ENCODE measurements at places on chromosomes 5 and 9. TPM values are rescaled to one million over a fixed set of nuclear protein-coding genes. Genes with fewer than 3 reads are reported as not detected.

PCDHGA7 gene
- total RNA-seq = 7.3 TPM

PCDHGA10 gene
- 4.1 TPM for total RNA-seq

DNA sequence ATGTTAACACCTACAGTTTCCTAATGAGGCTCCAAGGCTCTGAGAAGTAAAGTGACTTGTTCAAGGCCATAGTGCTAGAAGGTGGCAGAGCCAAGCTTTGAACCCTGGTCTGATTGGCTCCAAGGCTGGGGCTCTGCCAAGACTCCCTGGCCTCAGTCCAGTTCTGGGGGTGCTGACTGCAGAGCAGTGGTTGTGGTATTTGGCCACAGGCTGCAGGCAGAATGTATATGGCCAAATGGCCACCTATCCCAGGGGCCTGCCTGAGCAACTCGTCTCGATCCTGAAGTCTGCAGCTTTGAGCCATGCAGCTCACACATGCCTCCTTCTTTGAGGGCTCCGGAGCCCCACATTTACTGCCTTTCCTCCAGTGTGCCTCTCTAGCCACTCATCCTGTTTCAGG, 9.7 kb upstream of the NEK6 start:
- no peak for ATAC-seq

GRCh38 chr9:4750023-4750673, 9.1 kb upstream of the AK3 start:
- ATAC-seq = no peak

RAB3C gene
- total RNA-seq = 0.16 TPM

- no peak for ATAC-seq
These were observed 9.2 kb upstream of the TEX53 start for GRCh38 chr9:114666851-114667250.

DNAH5 gene
- total RNA-seq = 0.94 TPM

- ATAC-seq = no peak
These were observed 105.2 kb upstream of the ITGA1 start for GRCh38 chr5:52682492-52682891.

FBLL1 gene
- 0.52 TPM for total RNA-seq

MYMK gene
- total RNA-seq = not detected

TMEM174 gene
- not detected for total RNA-seq

CCDC192 gene
- 0.94 TPM for total RNA-seq

GRCh38 chr5:139186261-139186660, 11.9 kb downstream of the SIL1 start:
- ATAC-seq = no peak

TXNDC8 gene
- total RNA-seq = not detected

GRCh38 chr5:134772461-134773125, 14.0 kb downstream of the DDX46 start:
- no peak for ATAC-seq

EDIL3 gene
- 26.9 TPM for total RNA-seq

- ATAC-seq = no peak
These were observed 22.2 kb downstream of the SCAI start for GRCh38 chr9:125121146-125121545.

DNA sequence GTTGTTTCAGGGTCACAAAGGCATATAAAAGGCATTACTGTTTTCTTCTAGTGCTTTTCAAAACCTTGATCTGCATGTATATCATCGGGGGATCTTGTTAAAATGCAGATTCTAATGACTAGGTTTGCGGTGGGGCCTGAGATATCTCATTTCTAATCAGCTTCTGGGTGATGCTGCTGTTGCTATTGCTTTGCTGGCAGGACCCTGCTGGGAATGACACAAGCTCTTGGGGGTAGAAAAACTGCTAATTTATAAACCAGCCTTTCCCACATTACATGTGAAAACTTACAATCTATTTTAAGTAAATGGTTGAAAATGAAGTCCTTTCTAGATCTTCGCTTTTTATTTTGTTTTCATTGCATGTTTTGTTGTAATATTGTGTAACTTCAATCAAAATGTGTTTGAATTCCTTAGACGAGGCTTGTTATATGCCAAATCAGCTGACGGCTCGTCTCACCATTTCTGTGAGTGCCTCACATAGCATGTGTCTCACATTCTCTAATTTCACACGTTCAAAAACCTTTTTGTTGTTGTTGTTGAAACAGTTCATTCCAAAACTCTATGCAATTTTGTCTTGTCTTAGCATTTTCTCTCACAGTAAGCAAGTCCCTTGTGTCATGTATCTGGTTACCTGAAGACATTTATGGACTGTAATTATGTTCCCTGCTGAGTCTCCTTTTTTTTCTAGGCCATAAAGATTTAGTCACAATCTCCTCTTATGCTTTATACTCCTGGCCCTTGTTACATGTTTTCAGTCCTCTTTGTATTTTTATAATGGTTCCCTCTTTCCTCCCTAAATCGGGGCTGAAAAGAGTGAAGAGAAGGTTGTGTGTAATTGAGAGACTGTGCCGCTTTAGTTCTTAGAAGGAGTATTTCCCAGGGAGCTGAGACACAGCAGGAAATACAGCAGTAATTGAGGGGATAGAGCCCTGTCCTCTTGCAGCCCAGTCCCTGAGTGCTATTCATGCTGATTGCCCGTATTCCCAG, 521.0 kb upstream of the SEMA6A start:
- no peak for ATAC-seq

DNA sequence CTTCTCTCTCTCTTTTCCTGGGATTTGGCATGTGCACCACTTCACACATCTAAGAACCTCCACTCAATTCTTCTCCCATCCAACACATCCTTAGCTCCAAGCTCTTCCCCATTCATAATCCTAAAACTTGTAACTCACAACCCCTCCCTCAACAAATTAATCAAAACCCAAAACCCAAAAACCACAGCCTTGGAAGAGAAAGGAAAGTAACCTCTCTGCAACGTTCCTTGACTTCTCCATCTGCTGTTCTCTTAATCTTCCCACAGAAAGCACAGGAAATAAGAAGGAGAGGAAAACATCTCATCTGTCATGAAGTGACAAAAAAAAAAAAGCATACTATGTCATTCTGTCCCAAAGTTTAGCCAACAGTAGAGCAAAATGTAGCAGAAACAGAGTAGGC, 66.2 kb downstream of the DRD1 start:
- no peak for ATAC-seq

SPINK4 gene
- not detected for total RNA-seq

GRCh38 chr9:77417566-77417965, 230.6 kb downstream of the GNA14 start:
- ATAC-seq = peak; percentile 82

DNA sequence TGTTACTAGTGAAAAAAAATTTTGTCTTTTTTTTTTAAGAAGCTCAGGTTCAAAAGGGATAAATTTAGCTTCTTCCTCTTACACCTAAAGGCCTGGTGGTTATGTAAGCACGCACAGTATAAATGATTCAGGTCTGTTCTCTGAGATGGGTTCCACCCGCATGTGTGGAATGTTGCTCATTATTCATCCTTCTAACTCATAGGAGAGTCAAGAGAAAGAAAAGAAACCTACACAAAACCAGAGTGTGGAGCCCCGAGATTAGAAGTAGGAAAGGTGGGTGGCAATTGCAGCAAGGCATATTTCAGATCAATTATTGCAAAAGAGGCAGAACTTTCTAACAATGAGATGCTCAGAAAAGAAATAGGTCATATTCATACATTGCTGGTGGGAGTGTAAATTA, 13.5 kb downstream of the PLAC8L1 start:
- ATAC-seq = no peak

GRCh38 chr9:126365780-126366179, 39.2 kb downstream of the MVB12B start:
- ATAC-seq = no peak

- ATAC-seq = no peak
These were observed 127.0 kb upstream of the GDNF start for GRCh38 chr5:37966871-37967270.

DNA sequence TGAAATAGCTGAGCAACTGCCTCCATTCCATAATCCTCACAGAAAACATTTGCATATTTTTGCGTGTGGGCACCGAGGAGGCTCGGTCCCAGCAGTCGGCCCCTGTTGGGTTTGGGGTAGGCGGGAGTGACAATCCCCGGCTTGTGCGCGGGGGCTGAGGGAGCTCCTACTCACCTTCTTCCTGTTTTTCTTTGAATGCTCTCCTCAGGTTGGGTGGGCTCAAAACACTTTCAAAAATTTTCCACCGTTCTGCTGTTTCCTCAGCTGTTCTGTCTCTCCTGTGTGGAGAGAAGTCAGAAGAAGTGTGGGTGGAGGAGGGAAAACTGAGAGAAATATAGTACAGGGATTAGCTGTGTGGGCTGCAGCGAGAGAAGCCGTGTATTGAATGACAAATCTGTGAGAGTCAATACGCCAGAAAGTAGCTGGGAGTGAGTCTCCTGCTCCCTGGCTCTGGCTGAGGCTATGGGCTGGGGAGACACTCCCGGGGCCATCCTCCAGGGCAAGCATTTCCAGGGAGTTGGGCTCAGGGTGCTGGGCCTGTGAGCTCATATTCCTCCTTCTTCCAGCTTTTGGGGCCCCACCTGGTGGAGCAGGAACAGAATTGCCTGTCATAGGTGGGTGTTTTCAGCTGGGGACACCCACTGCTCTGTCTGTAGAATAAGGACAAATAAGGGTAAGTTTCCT, 84.7 kb downstream of the CMYA5 start:
- no peak for ATAC-seq

GLDC gene
- 0.40 TPM for total RNA-seq

C7 gene
- total RNA-seq = 681 TPM

DNA sequence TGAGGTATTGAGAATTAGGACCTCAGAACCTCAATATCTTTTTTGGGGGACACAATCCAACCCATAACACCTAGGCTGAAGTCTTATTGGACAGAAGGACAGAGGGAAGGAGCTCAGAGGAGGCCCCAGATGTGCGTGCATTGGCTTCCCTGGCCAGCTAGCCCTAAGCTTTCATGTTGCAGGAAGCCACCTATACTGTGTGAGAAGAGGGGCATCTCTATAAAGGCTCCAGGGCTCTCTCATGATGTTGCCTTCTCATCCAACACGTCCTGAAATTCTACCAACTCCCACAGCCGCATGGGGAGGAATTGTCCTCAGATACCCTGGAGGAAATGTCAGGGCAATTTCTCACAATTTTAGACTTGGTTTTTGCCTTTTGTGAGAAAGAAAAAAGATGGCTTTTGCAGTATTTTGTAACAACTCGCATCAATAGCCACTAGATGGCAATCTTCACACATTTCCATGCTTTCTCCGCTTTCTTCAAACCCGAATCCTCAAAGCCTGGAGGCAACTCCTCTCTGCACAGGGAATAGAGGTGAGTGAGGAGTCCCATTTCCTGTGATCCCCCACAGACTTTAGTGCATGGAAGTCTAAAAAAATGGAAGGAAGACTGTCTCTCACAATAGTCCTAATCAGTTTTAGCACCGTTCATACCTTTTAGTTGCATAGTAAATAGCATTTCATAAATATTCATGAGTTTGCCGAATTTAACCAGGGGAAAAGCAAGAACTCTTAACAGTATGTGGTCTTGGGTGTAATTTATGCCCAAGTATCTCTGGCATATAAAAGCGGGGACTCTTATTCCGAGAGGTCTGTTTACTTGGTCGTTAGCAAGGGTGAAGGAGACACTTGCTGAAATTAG, 7.4 kb upstream of the PPP3R2 start:
- ATAC-seq = no peak

DNA sequence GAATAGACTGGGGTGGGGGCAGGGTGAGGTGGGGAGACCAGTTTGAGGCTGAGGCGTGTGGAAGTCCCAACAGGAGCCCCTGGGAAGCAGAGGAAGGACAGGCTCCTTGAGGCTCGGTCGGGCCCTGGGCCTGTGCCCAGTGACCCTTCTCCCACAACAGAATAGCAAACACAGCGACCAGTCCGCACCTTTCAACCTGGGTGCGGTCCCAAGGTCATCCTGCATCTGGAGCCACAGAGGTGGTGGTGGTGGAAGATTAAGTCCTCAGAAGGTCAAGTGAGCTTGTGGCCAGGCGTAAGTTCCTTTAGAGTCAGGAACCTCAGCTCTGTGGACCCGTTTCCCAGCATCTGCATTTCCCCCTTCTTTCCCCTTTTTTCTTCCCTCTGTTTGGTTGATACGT, 26.0 kb upstream of the ARAP3 start:
- no peak for ATAC-seq

SPINK13 gene
- total RNA-seq = not detected

DNA sequence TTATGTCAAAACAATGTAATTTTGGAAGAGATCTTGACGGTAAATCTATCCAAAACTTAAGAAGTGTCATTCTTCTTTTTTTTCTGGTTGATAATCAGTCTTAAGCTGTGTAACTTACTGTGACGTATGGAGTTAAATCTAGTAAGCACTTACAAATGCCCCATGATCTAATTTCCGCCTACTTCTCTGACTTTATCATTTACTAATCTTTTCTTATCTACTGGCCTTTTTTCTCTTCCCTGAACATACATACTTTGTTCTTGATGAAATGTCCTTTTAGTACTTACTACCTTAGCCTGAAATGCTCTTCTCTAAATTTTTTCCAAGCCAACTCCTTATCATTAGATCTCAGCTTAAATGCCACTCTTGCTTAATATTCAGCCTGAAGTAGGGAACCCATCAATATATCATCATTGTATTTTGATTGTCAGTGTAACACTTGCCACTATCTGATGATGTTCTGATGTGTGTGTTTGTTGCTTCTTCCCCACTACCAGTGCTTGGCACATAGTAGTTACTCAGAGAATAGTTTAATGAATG, 27.6 kb downstream of the AP3S1 start:
- ATAC-seq = no peak

LCN9 gene
- total RNA-seq = not detected

- no peak for ATAC-seq
These were observed 181.6 kb upstream of the NUDT12 start for GRCh38 chr5:103744159-103744558.

IFNB1 gene
- not detected for total RNA-seq

DNA sequence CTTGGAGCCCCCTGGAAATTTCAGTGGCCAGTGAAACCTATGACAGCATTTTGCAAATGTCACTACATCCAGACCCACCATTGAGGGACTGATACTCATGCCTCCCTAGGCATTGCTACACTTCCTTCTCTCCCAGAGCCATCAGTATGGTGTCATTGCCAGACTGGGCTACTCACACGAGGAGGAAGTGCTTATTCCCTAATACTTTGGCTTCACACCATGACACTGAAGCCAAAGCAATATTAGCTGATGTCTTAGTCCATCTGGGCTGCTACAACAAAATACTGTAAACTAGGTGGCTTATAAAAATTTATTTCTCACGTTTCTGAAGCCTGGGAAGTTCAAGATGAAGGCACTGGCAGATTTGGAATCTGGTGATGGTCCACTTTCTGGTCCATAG, 22.6 kb downstream of the TRPM3 start:
- no peak for ATAC-seq

PHF24 gene
- 0.67 TPM for total RNA-seq

All from gastroesophageal sphincter (tissue), 4 donors.